H1 (cell line): ENCODE measurements at places on chromosomes 6 and 20. TPM values are rescaled to one million over a fixed set of nuclear protein-coding genes. Genes with fewer than 3 reads are reported as not detected.

DNA sequence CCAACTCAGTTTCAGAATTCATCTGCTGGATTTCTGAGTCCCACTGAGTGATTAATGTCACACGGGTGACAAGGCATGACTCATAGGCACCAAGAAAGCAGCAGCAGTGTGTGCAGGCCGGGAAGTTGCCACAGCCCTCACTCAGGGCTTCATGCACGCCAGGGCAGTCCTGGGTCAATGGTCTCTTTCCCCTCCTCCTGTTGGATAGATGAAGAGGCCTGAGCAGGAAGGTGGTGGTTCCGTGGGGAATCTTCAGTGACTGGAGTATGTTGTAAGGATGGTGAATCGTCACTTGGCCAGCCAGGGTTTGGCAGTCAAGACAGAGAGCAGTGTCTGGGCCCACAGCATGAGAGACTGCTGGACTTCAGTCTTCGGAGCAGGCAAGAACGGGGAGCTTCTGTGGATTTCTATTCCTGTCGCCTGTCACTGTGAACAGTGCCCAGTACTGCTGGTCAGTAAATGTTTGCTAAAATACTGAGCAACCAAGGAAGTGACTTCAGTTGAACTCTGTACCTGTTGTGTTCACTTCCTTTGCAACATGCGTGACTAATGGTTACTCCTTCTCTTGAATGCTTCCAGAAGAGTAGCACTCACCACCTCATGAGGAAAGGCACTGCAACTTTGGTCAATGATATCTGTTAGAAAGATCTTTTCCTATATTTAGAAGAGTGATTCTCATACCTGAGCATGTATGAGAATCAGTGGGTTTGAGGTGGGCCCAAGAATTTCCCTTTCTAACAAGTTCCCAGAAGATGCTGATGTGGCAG, 62.0 kb upstream of the CD93 start:
- no peaks in the 10 kb centered on the region; the same call in 1 of the 2 replicates for H3K4me1 ChIP-seq
- H3K4me3 ChIP-seq, result no peak overlapping the region
- no peaks in the 10 kb centered on the region for H3K27me3 ChIP-seq
- H3K36me3 ChIP-seq, result no peaks in the 10 kb centered on the region
- DNase-seq, result no peak

MATN4 gene
- 4.0 and 4.4 TPM in 2 replicates for total RNA-seq

ATRN gene
- 16.6 and 17.4 TPM in 2 replicates for total RNA-seq

- H3K27ac ChIP-seq, result no peak overlapping the region
- H3K4me1 ChIP-seq, result no peaks in the 10 kb centered on the region
- peak overlapping the region; percentile 10; the same call in 1 of the 2 replicates for H3K4me3 ChIP-seq
- H3K36me3 ChIP-seq, result no peaks in the 10 kb centered on the region
- DNase-seq, result peak; percentile 17
Measured at GRCh38 chr6:27422651-27423332, 34.2 kb downstream of the ZNF391 start.

- no peak overlapping the region for H3K4me3 ChIP-seq
- DNase-seq, result no peak
- no peak overlapping the region for H3K27ac ChIP-seq
Measured at GRCh38 chr6:110342759-110343158, 15.4 kb downstream of the METTL24 start.
